ENCODE measurements at places on chromosomes 2 and 18.

- DNase-seq = peak; percentile 64
Measured at GRCh38 chr2:84939426-84940087, 31.4 kb upstream of the KCMF1 start.

- DNase-seq = no peak
Measured at GRCh38 chr2:45070113-45070652, 60.9 kb upstream of the SIX2 start.

- DNase-seq = no peak
Measured at GRCh38 chr2:3316456-3317276, 61.0 kb downstream of the EIPR1 start.

DNA sequence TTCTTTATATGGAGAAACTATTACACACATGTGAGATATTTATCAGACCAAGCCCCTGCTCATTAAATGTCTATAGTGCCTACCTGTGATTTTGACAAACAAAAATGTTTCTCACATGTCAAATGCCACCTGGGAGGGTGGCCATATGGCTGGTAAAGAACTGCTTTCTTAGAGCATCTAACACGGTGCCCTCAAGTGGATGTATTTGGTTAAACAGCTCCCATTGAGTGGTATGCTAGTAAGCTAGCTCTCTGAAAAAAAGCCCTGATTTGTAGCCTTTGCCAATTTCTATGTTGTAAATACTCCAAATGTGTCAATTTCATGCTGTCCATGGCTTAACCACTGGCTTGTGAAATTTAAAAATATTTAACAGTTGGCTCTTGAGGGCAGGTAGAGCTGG lies 94.6 kb downstream of the PMAIP1 start:
- no peak for DNase-seq

- no peak for DNase-seq
Measured at GRCh38 chr2:59896499-59897245, 656.8 kb downstream of the BCL11A start.

GRCh38 chr2:65856928-65857327 lies 424.5 kb upstream of the SPRED2 start:
- DNase-seq = no peak

DNA sequence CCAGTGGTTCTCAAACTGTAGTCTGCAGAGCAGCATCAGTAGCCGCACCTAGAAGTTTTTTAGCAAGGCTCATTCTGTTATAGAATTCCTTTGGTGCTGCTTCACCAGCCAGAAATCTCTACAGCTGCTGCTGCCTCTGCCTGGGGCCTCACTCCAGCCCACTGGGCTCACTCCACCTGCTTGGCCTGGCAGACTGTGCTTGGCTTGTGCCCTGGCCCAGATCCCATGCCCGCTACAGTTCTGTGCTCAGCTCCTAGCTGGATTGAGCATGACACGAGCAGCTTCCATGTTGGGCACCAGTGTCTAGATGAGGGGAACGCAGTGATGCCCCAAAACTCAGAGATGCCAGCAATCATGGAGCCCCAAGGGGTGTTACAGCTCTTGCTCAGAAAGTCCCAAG lies 22.6 kb downstream of the MAPK4 start:
- DNase-seq = no peak

DNA sequence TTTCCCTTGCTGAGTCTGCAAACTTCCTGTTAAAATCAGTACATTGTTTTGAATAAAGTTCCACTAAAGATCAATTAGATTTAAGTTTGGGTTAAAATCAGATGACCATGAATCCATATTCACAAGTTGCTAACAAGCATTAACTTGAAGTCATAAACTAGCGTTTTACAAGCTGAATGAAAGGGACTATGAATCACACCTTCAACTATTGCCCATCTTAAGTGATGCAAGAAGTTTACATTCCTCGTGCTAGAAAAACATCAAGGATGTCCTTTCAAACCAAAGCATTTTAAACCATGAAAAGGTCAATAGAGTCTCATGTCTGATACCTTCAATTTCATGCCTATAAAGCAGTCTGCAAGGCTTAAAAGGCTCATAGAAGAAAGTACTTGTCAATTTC lies 257.2 kb upstream of the SYT4 start:
- no peak for DNase-seq

DNA sequence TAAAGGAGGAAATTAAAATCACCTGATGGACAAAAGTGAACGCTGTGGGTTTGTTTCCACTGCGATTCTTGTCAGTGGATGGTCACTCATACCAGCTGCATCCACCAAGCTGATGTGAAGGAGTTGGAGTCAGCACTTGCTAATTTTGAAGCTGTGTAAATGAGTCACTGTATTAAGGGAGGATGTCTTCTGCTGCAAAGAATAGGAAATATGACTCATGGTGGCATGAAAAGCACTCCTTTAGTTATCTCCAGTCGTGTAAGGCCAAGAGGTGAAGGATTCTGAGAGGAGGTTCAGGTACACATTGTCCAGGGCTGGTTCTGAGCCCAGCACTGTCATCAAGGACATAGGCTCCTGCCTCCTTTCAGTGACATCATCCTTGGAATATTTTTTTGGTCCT lies 71.7 kb upstream of the SKOR2 start:
- no peak for DNase-seq

GRCh38 chr2:219296631-219297391 lies 12.4 kb downstream of the PTPRN start:
- peak; percentile 5 for DNase-seq

- DNase-seq = no peak
Measured at GRCh38 chr18:2935438-2936192, 77.3 kb downstream of the LPIN2 start.

DNA sequence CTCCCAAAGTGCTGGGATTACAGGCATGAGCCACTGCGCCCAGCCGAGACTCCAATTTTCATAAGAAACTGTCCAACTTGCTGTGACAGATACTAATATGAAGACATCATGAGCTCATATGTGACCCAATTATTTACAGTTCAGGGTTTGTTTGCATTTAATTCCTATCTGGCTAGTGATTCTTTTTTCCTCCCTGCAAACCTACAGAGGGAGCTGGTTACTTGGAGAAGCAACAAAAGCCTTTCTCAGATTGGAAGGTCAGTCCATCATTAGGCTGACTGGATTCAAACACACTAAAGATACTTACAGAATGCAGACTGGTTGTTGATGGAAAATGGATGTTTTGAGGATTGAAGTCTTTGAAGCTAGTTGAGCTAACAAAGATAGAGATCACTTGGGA lies 176.4 kb downstream of the ANKRD44 start:
- DNase-seq = no peak

All from stomach (tissue), 19 donors.